ENCODE measurements at places on chromosomes 2 and 18.

GRCh38 chr2:84918430-84918829 lies 13.0 kb downstream of the TMSB10 start:
- DNase-seq = no peak

- DNase-seq = no peak
Observed at GRCh38 chr2:233428008-233428407, 73.7 kb downstream of the DGKD start.

GRCh38 chr2:69801745-69802290 lies 27.6 kb upstream of the GMCL1 start:
- DNase-seq = no peak

- DNase-seq = no peak
Observed at GRCh38 chr2:165567273-165567672, 97.8 kb downstream of the CSRNP3 start.

GRCh38 chr2:227134591-227134990 lies 29.4 kb downstream of the COL4A4 start:
- no peak for DNase-seq

DNA sequence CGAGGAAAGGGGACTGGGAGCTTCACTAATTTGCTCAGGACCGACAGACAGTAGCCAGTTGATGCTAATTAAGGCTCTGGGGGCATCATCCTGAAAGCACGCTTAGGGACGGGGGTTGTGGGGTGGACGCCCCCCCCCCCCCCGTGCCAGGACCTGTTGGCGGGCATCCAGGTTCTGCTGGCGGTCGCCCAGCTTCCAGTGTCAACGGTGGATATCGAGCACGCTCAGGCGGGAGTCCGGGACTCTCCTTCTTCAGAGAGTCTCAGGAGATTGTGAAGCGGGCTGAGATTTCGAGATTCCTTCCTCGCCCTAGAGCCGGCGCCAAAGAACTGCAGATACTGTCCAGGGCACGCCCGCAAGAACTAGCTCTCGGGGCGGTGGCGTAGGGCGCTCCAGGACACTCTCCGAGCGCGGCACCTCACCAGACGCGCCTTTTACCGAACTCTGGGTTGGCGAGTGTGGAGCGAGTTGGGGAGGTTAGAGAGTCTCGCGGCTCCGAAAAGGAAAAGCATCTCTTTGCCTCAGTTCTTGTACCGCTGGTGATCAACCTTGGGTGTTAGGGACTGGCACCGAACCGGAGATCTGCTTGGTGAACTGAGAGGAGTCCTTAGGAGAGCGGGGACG lies 5.6 kb downstream of the RAX start:
- DNase-seq = no peak

GRCh38 chr2:196990788-196991461 lies 64.4 kb upstream of the PGAP1 start:
- DNase-seq = no peak

DNA sequence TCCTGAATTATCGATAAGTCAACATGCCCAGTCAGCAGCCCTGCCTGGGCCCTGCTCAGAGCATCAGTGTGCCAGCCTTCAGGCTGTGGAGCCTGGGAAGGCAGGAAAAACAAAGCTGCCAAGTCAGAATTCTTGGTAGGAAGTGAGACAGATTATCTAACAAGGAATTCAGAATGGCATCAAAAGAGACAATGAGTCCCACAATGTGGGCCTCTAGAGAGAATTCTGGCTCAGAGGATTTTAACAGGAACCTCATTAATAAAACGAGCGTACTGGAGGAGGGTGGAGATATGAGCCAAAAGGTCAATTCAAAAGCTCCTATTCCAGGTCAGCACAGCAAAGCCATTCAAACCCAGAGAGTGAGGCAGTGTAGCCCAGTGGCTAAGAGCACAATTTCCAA lies 327.6 kb upstream of the MMADHC start:
- no peak for DNase-seq

- DNase-seq = no peak
Observed at GRCh38 chr18:66682855-66683322, 79.0 kb upstream of the CDH19 start.

- no peak for DNase-seq
Observed at GRCh38 chr2:192536922-192537624, 342.3 kb upstream of the TMEFF2 start.
